ENCODE measurements at places on chromosomes 3 and 15.

- peak; percentile 16 for DNase-seq
Observed at GRCh38 chr15:25775317-25775912, 87.7 kb downstream of the ATP10A start.

GRCh38 chr3:11226042-11226370, 46.2 kb upstream of the ATG7 start:
- DNase-seq, result no peak

GRCh38 chr3:60456180-60456579, 795.1 kb downstream of the FHIT start:
- no peak for DNase-seq

GRCh38 chr3:169364497-169364896, 299.0 kb downstream of the MECOM start:
- no peak for DNase-seq

GRCh38 chr15:100966997-100967396, 47.8 kb downstream of the LRRK1 start:
- no peak for DNase-seq

Data from mesenchymal stem cell (in vitro differentiated cells and primary cell).